ENCODE measurements at places on chromosomes 4 and X. TPM values are rescaled to one million over a fixed set of nuclear protein-coding genes. Genes with fewer than 3 reads are reported as not detected.

The PRRG1 gene
- not detected for total RNA-seq

The GPR50 gene
- total RNA-seq, result not detected

The BEND4 gene
- total RNA-seq, result 0.11 TPM

DNA sequence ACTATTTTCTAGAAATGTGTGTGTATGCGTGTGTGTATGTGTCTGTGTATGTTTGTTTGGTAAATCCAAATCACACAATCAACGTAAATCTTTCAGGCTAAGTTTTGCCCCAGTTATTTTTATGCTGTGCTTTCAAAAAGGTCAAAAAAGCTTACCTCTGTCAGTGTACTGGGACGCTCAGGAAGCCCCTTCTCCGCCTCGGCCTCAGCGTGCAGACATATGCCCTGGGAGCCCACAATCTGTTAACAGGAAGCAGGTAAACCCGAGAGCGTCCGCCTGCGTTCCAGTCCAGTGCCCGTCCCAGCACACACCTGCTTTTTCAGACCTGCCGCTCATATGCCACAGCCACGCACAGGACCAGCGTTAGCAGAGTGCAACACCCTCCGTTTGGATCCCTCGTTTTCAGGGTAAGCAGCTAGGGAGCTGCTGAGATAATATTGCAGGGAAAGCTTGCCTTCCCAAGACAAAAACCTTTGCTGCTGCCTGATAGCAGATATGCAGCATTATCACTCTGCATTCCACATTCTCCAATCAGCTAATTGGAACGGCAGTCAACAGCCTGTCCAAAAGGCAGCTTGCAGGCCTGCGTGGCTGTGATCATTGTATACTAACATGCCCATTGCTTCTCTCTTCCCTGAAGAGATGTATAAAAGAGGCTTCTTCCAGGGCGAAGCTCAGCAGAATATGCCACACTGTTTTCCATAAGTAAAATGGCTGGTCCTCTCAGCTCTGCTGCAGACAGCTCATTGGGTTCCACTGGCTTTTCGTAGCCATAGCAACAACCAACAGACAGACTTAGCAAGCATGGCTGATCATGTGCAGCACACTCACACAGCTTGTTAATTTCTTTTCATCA is at the start of gene SORBS2:
Gene SORBS2, minus strand, starts transcription at position 686 of the 856 bp plus-strand sequence. CDS start 121,623 bp downstream, outside the sequence.
- H3K4me1 ChIP-seq, result no peaks in the 10 kb centered on the region
- no peak for DNase-seq
- H3K27me3 ChIP-seq, result peaks cover 8% of the 10 kb centered on the region

DNA sequence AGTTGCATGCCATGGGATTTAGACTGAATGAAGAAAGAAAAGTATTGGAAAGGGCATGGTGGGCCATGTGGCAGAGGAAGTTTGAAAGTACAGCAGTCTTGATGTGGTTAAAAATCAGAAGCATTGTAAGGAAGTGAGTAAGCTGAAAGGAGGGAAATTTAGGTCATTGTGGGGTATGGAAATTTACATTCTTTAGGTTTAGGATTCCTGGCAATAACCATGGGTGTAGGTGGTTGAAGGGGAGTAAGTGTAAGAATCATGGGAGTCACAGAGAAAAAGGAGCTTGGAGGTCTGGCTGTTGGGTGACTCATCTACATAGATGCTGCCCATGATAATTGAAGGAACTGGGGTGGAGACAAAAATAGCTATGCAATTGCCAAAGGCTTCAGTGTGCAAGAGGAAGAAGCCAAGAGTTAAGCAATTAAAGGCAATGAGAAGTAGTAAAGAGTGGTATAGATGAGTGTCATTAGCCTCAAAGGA is 243.8 kb upstream of the LDB2 start:
- DNase-seq, result no peak
- H3K36me3 ChIP-seq, result no peaks in the 10 kb centered on the region
- no peak overlapping the region for H3K27ac ChIP-seq
- H3K4me3 ChIP-seq, result no peak overlapping the region
- H3K4me1 ChIP-seq, result peaks cover 3% of the 10 kb centered on the region
- no peaks in the 10 kb centered on the region for H3K27me3 ChIP-seq

DNA sequence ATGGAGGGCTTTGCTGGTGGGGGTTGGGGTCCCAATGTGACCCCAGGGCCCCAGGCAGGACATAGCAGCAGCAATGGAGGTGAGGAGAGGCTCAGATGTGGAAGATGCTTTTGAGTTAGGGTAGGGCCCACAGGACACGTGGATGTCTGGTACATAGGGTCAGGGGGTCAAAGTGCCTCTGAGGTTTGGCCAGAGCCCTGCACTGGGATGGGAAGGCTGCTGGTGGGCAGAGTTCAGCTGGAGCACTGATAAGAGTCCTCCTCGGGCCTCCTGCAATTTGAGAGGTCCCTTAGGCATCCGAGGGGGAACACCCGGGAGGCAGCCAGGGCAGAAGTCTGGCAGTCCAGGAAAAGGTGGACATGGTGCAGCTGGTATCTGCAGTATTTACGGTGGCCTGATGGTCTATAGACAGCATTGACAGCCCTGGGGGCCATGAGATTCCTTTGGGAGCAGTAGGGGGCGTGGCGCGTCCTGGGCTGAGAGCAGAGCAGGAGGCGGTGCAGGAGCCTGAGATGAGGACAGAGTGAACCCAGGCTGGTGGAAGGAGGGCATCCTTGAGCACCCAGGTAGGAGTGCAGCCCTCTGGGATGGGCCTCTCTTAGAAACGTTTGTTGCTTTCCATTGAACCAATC is 22.6 kb downstream of the CCNQ start:
- H3K4me1 ChIP-seq, result peaks cover 1% of the 10 kb centered on the region
- no peaks in the 10 kb centered on the region for H3K36me3 ChIP-seq
- no peak for DNase-seq

GRCh38 chr4:183124228-183124627 is 25.2 kb downstream of the WWC2 start:
- no peak for DNase-seq
- no peak overlapping the region for H3K27ac ChIP-seq
- H3K4me3 ChIP-seq, result no peak overlapping the region
- H3K4me1 ChIP-seq, result no peaks in the 10 kb centered on the region
- H3K27me3 ChIP-seq, result peaks cover 3% of the 10 kb centered on the region

GRCh38 chrX:33339219-33339618 is 127.9 kb upstream of the DMD start:
- no peak overlapping the region for H3K27ac ChIP-seq
- H3K36me3 ChIP-seq, result no peaks in the 10 kb centered on the region
- no peak for DNase-seq
- H3K4me3 ChIP-seq, result no peak overlapping the region
- H3K4me1 ChIP-seq, result no peaks in the 10 kb centered on the region

GRCh38 chr4:187212446-187213080 is 488.9 kb upstream of the FAT1 start:
- H3K36me3 ChIP-seq, result no peaks in the 10 kb centered on the region
- H3K4me1 ChIP-seq, result no peaks in the 10 kb centered on the region
- no peak for DNase-seq
- H3K4me3 ChIP-seq, result no peak overlapping the region
- no peaks in the 10 kb centered on the region for H3K27me3 ChIP-seq

All from activated T-helper 2 cell treated with anti-CD3 and anti-CD28 coated beads, Interferon-gamma antibody, Interleukin-2, Interleukin-4, amounts not matched to agents 10 μg/mL and 5 μg/mL and 100 μg/mL, durations not matched to agents 14 hours and 24 hours and 36 hours (primary cell).